ENCODE measurements at places on chromosomes 5 and 9. TPM values are rescaled to one million over a fixed set of nuclear protein-coding genes. Genes with fewer than 3 reads are reported as not detected.

DNA sequence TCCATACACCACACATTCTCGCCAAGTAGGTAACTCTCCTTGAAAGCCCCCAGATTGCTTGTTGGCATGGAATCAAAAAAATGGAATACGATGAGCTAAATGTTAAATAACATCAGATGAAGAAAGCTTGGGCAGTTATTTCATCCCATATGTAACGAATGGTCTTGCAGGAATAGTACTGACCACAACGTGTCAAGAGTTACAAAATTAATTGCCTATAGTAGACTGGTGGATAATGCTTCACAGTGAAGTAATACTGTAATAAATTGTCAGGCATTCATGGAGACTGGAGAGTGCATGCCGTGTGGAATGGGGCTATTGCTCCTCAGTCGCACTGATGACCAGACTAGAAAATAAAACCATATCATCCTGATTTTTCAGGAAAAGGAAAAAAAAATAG is 1628.7 kb downstream of the MAT2B start:
- no peak for DNase-seq

Gene CXCL14
- 155 TPM for polyA plus RNA-seq

GRCh38 chr5:139967353-139967752 is 75.7 kb downstream of the NRG2 start:
- DNase-seq, result no peak

Gene EFNA5
- 4.0 TPM for polyA plus RNA-seq

Gene ADGRV1
- polyA plus RNA-seq, result 0.61 TPM

- DNase-seq, result no peak
Observed at GRCh38 chr5:160260006-160260775, 30.9 kb downstream of the FABP6 start.

DNA sequence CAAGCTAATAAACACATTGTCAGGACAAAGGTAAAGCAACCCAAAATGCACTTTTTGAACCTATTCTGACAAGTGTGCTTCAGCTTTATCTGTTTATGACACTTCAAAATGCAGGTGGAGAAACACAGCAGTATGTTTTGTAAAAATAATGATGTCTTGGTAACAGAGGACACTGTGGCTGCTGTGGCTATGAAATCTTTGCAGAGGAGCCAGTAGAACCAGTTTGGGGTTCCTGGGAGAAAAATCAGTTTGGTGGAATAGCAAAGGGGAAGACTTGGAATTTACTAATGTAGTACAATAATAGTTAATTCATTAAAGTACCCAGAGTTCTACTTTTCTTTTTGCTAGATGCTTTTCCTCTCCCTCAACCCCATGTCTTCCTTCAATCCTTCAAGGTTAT is 40.6 kb downstream of the SIL1 start:
- no peak for DNase-seq

GRCh38 chr5:157603333-157604190 is 28.0 kb upstream of the ADAM19 start:
- no peak for DNase-seq

Gene TCF7
- polyA plus RNA-seq, result 3.8 TPM

GRCh38 chr5:158711927-158712529 is 387.7 kb downstream of the EBF1 start:
- DNase-seq, result no peak

DNA sequence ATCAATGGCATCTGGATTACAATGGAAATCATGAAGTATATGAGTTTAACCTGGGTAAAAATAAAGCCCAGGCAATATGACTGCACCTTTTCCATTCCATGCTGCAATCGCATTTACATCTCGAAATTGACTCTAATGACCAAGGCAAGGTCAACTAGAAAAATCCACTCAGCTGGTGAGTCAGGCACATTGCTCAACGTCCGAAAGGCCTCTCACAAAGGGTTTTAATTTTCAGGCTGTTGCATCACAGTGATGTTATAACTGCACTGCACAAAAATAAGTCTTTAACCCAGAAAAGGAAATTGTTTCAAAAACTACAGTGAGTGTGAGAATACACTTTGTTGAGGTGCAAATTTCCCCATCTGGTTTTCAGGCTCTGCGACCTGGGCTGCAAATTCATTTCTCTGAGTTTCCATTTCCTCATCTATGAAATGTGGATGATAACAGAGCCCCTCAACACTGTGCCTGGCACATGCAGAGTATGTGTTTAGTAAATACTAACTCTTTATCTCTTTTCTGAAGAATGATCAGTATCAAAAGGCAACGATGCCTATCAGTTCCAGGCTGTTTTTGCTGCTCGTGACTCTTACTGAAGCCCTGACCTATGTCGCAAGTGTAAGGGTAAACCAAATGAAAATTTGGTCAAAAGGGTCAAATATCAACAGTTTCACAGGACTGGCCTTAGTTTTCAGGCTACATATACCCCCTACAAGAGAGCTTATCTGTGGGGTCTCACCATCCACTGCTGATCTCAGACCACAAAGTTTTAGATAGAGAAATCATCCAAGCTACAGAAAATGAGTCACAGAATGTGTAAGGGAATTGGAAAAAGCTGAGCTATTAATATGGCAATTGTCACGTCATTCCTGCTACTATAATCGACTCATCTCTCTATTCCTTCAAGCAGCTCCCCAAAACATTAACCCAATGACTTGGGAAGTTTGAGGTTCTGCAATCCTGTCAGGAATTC is 4.1 kb downstream of the NFIL3 start:
- DNase-seq, result peak; percentile 35

DNA sequence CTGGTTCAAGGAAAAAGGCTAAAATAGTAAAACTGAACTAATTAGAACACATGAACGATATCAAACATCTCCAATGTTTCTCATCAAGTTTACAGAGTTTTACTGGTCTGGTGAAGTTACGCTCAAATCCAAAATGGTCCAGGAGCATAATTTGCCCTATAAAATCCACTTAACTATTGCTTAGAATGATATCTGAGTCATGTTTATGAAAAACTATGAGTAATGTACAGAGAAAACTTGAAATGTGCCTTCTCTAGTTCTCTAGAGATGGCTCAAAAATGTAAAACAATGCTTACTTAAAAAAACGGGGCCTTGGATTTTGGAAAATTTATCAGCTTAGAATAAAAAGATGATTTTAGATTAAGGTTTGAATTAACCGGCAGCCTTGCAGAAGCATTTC is 108.1 kb downstream of the FBXW11 start:
- no peak for DNase-seq

DNA sequence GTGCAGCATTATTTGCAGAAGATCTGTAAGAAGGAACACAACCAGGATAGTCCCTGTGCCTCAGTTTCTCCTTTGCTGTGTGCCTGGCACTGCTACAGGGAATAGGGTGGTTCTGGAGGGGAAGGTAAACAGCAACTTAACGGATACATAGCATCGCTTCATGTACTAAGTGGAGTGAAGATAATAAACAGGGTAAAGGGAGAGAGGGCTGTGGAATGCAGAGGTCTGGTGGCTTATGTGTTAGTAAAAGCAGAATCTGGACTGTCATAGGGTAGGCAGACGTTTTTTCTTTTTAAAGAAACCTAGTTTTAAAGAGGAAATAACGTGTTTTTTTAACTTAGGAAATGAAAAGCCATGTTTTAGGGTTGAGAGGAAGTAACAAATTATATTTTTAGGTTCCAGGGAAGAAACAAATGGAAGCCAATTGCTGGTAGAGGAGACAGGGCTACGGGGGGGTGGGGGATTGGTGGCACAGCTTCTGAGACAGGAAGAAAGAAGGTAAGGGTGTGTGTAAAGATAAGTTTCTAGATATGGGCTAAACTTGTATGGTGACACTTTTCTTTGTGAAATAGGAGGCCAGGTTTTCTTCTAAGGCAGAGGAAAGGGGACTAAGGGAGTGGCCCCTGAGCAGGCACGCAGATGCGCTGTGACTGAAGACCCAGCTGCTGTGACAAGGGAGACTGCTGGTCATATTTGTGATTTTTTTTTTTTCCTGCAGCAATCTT is 1.3 kb downstream of the GNG10 start:
- DNase-seq, result no peak

DNA sequence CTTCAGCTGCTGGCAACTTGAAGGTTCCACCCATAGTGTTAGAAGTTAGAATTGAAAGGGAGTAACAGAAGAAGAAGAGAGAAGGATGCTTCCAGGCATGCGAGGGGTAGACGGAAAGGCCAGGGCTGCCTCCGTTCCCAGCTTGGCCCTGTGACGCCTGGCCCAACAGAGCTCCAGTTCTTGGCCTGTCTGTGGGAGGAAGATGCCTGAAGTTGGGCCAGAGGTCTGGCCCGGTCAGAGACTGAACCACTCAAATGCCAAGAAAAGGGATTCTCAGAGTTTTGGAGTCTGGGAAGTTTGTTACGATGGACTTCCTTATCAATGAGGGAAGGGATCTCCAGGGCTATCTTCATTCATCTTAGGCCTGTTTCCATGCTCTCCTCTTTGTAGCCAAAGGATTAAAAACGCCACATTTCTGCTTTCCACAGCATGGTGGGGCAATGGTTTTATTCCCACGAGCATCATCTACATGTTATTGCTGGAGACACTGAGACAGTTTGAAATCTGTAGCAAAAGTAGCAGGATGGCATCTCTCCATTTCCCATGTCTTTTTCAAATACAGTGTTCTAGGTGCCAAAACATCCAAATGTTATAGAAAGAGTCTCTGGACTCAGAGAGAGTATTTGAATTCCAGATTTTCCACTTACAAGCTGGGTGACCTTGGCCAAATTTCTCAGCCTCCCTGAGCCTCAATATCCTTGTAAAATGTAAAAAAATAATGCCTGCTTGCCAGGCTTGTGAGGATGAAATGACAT is 65.4 kb upstream of the ANKRD55 start:
- peak; percentile 78 for DNase-seq

- DNase-seq, result no peak
Observed at GRCh38 chr9:116308076-116308475, 154.5 kb downstream of the PAPPA start.

DNA sequence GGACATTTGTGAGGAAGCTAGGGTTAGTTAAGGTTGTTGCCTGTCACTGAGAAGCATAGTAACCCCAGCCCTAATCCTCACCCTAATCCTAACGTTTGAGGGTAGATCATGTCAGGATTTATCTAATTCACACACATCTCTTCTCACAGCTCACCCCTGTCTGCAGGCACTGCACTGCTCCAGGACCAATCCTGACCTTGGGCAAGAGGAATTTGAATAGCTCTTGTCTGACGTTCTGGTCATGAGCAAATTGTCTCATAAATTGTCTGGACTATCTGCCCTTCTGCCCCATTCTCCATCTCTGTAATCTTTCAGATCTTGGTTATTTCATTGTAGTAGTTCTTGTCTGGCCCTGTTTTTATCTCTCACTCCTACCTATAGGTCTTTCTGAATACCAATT is 18.7 kb downstream of the CRHBP start:
- no peak for DNase-seq

GRCh38 chr5:158413122-158413680 is 554.3 kb upstream of the CLINT1 start:
- DNase-seq, result no peak

- DNase-seq, result no peak
Observed at GRCh38 chr9:115992834-115993233, 160.8 kb upstream of the PAPPA start.

Measured in muscle of leg (tissue), 16 donors.